Neural crest cell (in vitro differentiated cells): ENCODE measurements at places on chromosomes 2 and 18. TPM values are rescaled to one million over a fixed set of nuclear protein-coding genes. Genes with fewer than 3 reads are reported as not detected.

GRCh38 chr18:76821356-76821874 is 942 bp upstream of the ZNF236 start:
- DNase-seq: no peak

DNA sequence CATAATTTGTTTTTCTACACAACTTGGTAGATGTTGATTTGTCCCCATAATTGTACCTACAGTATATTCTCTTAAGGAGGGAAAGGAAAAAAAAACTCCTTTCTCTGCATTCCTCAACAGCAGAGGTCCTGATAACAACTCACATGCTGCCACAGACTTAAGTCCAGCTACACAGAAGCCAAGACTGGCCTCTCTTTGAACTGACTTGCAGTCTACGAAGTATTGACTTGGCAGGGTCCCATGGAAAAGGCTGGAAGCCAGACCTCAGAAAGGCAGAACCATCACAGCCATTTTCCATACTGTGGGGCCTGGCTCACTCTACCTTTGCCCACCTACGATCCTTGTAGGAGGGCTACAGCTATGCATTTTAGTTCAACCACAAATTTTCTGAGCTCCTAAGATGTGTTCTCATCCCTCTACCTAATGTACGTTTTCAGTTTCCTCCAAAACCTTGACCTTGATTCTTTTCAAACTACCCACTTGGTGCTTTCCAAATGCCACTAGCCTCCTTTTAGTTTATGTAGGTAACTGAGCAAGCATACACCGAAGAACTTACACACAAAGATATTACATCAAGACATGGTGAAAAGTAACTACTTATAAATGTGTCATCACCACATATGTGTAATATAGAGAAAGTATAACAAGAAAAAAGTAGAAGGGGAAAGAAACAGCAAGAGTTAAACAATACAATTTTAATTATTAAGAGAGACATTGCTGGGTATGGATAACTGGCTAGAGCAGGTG is 12.2 kb downstream of the LONRF2 start:
- no peak for DNase-seq

GRCh38 chr2:232377841-232378734 is 463 bp upstream of the ALPP start:
- no peak for DNase-seq

DNA sequence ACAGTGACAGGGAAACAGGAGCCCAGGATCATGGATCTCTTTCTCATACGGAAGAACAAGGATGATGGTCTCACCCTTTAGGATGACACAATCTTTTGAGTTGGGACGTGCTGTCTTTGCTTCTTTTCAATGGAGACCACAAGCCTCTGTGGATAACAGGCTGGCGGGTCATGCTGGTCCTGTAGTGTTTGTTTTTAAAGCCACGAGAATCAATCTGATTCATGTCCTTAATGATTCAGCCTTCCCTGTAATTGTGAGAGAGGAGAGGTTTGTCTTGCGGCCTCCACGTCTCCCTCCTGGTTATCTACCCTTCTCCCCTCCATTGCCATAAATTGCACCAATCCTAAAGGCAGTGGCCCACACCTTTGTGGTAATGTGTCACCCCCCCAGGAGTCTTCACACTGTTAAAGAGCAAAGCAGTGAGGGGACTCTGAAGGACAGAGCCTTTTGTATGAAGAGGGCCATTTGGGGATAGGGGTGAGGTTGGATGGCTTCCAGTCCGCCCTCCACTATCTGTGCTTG is 87.7 kb upstream of the TGFA start:
- DNase-seq: no peak

GRCh38 chr2:88733155-88733902 is 41.9 kb downstream of the RPIA start:
- no peak for DNase-seq

DNA sequence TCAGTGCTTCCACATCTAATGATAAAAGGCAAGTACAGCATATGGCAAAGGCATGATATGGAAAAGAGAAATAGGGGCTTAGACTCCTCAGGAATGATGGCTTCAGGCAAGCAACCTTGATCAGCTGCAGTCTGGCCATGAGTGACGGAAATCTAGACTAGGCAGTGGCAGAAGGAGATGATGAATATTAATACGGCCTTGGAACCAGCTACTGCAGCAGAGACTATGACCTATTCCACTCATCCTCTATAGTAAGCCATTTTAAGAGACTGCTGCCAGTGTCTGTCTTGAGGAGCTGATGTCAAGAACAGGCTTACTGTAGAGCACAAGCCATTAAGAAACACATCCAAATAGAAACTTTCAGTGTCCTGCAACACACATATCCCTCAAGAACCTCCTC is 23.7 kb downstream of the ASXL2 start:
- DNase-seq: no peak

DNA sequence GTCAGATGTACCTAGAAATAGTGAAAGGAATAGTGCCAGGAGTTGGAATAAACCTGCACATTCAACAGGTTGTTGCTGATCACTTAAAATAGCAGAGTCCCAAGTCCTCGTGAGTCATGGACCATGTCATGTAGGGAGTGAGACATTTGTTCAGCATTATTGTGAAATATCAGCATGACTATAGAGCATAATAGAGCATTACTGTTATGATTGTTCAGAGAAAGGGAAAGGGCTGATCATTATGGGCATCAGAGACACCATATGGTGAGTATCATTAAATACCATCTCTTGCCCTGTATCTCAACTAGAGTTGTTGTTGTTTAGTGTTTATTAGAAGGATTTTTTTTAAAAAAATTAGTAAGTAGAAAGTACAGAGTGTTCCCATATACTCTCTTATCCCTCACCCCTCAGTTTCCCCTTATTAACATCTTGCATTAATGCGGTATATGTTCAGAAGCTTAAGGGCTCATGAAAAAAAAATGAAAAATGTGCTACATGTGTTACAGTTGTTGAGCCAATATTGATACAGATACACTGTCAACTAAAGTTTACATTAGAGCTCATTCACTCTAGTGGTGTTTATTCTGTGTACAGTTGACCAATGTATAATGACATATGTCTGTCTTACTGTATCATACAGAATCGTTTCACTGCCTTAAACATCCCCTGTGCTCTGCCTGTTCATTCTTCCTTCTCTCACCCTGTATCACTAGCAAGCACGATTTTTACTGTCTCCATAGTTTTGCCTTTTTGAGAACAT is 5.7 kb downstream of the ELAC1 start:
- DNase-seq: no peak

- no peak for DNase-seq
These were observed 278.9 kb downstream of the ZNF516 start for GRCh38 chr18:76216096-76216495.

DNA sequence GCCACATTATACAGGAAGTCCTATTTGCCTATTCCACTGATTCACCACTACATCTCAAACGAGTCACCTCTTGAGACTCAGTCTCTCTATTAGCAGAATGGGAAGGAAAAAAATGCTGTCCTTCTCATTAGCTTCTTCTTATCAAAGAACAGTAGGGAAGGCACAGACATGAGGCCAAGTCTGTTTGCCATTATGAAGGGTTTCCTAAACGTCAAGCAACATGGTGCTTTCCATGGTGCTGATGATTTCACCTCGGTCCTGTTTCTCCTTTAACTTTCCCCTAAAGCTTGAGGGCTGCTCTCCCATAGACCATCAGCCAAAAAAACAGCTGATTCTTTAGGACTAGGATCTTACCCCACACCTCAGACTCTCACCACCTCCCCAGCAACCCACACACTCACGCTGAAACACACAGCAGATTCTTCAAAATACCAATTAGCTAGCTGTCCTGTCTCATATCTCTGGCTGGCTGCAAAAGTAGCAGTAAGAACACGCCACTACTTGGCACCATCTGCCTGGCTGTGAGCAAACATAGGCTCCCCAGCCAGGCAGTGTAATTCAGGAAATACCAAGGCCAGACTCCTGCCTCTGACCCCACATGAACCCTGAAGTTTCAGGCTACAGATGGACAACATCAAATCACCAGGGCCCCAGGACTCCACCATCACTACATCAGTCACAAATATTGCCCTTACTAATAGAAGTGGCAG is 30.5 kb downstream of the GALNT14 start:
- DNase-seq: no peak

DNA sequence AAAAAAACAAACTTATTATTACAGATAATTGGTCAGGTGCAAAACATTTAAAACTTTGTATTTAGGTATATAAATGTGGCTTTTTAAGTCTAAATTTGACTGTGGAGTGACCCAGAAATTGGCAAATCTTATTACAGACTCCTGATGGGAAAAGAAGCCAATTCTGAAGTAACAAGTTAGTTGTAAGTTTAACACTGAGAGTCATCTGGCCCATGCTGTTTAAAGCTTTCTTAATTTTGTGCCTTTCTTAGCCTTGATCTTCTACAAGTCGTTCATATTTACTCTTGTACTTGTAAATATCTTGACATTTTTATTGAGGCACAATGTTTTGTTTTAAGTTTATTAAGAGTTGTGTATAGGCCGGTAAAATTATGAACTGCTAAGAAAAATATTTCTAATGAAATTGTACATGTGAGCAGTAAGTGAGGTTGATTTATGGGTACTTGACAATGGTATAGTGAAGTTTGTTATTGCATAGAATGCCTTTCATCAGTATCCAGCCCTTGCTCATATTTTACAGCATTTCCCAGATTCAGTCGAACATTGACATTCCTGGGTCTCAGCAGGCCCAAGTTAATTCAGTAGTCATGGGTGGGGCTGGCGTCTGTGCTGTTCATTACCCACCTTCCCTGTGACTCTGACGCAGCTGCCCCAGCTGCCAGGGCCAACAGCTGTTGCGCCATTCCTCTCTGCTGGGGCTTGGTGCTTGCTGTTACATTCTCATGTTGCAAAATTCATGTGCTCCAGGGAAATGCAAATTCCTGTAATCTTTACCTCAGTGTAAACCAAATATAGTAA is 121.4 kb downstream of the ZNF236 start:
- DNase-seq: no peak

GRCh38 chr18:24201699-24202687 is 63.1 kb downstream of the CABYR start:
- no peak for DNase-seq

DNA sequence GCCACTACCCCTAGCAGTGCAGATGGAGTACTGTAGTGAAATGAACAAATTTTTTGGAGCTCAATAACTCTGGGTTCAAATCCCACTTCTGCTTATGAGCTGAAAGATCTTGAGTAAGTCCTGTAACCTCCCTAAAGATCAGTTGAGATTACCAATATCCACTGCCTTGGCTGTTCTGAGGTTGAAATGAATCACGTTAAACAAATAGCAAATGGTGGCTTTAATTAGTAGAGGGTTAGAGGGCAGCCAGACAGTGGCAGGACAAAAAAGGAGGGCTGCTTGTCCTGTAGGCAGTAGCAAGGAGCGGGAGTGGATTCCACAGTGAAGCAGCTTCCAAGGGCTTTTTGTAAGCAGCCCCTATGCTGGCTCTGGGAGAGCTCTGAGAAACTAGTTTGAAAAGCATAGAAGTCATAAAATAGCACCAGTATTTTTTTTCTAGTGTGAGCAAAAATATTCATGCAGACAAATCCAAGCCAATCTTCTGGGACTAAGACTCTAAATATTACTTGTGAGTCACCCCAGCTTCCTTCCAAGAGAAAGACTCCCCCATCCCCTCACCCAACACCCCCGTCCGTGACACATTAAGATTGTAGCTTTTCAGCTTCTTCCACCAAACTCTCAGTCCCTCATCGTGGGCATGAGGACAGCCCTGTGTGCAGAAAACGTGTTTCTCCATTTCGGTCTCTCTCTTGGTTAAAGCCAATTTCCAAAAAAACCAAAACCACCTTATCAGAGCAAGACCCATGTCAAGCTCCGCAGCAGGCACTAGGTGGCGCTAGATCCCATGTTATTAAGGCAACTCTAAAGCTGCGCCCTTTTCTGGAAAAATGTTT is 123.5 kb upstream of the LGALSL start:
- DNase-seq: peak; percentile 92

DNA sequence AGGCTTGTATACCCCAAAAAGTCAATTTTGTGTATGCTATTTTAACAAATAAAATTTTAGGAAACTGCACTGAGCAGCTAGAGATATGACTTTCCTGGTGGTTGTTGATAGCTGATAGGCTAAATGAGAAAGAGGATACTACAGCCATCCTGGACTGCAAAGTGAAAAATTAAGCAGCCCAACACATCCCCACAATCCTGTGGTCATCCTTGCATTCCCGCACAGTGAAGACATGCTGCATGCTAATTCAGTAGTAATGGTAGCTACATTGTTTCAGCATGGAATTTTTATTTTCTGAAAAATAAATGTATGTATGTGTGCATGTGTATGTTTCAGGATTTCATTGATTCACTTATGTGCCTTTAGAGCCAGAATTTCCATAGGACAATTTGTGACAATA is 124.2 kb upstream of the CCDC68 start:
- DNase-seq: no peak

- DNase-seq: no peak
These were observed 9.6 kb upstream of the ALPK2 start for GRCh38 chr18:58638441-58638840.

GRCh38 chr2:171671867-171672266 is 15.4 kb upstream of the DYNC1I2 start:
- DNase-seq: no peak

DNA sequence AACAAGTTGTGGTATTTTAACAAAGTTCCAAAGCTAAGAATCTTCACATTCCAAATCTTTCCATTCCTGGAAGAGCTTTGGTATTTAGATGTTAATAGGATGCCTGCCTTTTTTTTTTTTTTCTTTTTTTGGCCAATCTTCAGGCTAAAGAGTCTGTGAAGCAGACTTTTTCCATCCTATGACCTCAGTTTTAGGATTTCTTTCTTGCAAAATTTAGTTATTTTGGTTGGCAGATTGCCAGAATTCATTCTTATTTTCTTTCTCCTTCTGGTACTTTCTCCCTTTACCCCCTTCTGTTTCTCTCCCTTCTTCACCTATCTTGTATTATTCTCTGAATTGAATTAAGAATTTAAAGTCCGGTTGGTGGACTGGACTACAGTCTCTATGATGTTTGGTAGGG is 217.8 kb upstream of the REV1 start:
- DNase-seq: no peak

DNA sequence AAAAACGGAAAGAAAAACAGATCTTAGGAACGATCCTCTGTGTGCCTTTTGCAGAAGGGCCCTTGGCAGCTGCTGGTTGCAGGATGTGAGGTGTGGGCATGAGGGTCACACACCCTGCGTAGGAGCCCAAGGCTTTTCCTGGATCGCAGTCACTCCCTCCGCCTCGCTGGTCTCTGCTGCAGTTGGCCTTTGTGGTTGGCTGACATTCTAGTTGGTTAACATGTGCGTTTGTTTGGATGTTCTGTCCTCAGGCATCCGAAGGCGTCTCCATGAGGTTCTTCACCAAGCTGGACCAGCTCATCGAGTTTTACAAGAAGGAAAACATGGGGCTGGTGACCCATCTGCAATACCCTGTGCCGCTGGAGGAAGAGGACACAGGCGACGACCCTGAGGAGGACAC is 61.7 kb downstream of the INPP5D start:
- no peak for DNase-seq

RAD51AP2 gene
- 0.16 and 0.23 TPM in 2 replicates for total RNA-seq

TEX44 gene
- not detected in 2 replicates for total RNA-seq

GREB1 gene
- 132 and 143 TPM in 2 replicates for total RNA-seq

XIRP2 gene
- total RNA-seq: 0.05 TPM in 1 of 2 replicates, not detected in the other

GALR1 gene
- not detected in 2 replicates for total RNA-seq

ADD2 gene
- 31.6 and 31.8 TPM in 2 replicates for total RNA-seq

TRABD2A gene
- 0.84 TPM in 2 replicates for total RNA-seq

DLX2 gene
- 21.1 and 22.6 TPM in 2 replicates for total RNA-seq

SERPINB4 gene
- not detected in 2 replicates for total RNA-seq
